Amniotic epithelial cell (primary cell): ENCODE measurements at places on chromosomes 3 and 15.

DNA sequence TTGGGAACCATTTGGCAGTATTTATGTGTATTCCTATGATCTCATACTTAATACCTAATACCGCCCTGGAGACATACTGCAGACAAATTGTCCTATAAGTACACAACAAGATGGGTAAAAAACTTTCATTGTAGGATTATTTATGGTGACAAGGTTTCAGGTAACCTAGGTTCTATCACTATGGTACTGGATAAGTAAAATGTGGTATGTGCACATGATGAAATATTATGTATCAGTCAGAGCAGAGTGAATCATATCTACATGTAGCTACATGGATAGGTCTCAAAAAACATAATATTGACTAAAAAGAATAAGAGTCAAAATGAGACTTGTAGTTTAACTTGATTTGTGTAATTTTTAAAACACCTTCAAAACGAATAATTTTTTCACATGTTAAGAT is 147.8 kb downstream of the LEKR1 start:
- DNase-seq = no peak

GRCh38 chr3:56711344-56711743 is 28.3 kb upstream of the TASOR start:
- DNase-seq = no peak

DNA sequence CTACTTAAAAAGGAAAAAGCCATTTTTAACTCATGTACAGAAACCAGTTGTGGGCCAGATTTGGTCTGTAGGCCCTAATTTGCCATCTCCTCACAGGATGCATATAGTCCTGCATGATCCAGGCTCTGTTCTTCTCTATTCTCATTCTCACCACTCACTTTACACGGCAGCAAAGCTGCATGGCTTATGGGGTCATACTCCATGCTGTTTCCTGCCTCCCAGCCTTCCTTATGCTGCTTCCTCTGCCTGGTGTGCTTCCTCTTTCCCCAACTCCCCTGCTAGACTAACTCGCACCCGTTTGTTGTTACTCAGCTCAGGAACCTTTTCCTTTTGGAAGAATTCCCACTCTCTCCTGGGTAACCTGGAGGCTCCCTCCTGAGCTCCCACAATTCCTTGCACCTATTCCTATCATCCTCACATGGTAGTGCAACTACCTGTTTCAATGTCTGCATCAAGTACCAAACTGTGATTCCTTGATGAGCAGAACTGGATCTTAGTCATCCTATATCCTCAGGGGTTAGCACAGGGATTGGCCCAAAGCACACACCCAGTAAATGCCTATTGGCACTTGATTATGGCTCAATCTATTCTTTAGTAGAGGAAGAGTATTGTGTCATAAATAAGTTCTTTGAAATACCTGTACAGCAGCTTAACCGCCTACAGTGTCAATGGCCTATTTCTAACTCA is 172.1 kb upstream of the MITF start:
- no peak for DNase-seq

- DNase-seq = no peak
Observed at GRCh38 chr3:134228035-134228434, 22.6 kb downstream of the RYK start.

- DNase-seq = no peak
Observed at GRCh38 chr3:30527720-30528119, 78.7 kb upstream of the TGFBR2 start.

DNA sequence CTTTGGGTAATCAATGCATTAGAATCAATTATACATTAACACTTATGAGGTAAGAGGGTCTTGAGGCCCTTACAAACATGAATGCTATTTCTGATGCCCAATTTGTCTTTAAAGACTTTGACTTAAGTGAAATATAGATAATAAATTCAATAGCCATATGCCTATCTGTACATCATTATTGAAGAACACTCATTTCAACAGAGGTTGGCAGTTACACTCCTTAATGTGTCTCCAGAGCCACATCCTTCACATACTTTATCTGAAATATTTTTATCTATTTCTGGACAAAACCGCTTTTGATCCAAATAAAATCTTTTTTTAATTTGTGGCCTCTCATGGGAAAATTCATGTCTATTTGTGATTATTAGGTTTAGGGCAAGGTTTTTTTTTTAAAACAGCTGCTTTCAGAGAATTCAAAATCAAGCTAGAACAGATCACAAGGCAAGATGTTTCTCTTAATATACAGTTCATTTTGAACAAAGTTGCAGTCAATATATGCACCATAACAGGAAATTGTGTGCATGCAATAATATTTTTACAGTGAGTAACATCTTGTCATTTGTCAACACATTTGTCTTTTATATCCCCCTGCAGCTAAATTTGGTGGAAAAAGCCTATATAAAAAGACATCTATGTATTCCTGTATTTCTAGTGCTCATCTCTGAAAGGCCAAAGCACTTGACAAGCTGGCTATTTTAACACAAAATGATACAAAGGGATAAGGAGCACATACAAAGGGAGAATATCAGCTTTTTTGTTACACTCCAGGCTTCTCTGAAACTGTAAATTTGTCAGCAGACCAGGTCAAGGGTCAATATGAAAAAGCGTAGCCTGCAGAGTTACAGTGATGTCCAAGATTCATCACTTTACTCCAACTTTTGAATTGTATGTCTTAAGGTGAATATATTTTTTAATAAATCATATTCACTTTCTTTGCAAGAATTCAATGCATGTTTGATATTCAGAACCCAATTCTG is 146.2 kb upstream of the DPH6 start:
- DNase-seq = no peak

- DNase-seq = peak; percentile 81
Observed at GRCh38 chr3:71051893-71052687, 531.4 kb downstream of the FOXP1 start.

GRCh38 chr3:167184511-167184910 is 195.6 kb downstream of the ZBBX start:
- DNase-seq = no peak

GRCh38 chr3:106305127-106305526 is 436.3 kb upstream of the CBLB start:
- DNase-seq = peak; percentile 26
